ENCODE measurements at places on chromosomes 2 and 18. TPM values are rescaled to one million over a fixed set of nuclear protein-coding genes. Genes with fewer than 3 reads are reported as not detected.

The TM4SF20 gene
- not detected for total RNA-seq

The TTR gene
- total RNA-seq, result not detected

The RAB27B gene
- 0.62 TPM for total RNA-seq

The TRIM54 gene
- total RNA-seq, result 0.31 TPM

The IL36RN gene
- total RNA-seq, result not detected

The SIX3 gene
- total RNA-seq, result not detected

The EN1 gene
- not detected for total RNA-seq

The GPR55 gene
- 0.18 TPM for total RNA-seq

GRCh38 chr2:1865716-1866234 is 121.5 kb upstream of the PXDN start:
- DNase-seq, result no peak

- no peak for DNase-seq
Measured at GRCh38 chr2:145303536-145303935, 783.6 kb upstream of the ZEB2 start.

- no peak for DNase-seq
Measured at GRCh38 chr18:76668546-76668945, 153.8 kb upstream of the ZNF236 start.

GRCh38 chr2:68391099-68391498 is 26.0 kb downstream of the PLEK start:
- no peak for DNase-seq

- DNase-seq, result no peak
Measured at GRCh38 chr18:35750929-35751328, 169.4 kb downstream of the GALNT1 start.

GRCh38 chr2:141654311-141654710 is 476.5 kb downstream of the LRP1B start:
- no peak for DNase-seq

DNA sequence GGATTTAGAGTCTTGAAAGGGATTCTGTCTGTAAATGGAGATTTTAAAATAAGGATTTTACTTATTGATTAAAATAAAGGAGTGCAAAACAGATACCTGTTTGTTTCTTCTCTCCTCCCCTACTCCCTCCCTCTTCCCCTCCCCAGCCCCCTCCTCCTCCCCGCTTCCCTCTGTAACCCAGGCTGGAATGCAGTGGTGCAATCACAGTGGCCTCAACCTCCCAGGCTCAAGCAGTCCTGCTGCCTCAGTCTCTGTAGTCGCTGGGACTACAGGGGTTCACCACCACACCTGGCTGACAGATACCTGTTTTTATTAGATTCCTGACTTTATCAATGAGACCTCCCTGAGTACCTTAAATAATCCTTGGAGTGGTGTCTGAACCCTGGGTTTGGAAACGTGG is 57.1 kb downstream of the OXER1 start:
- no peak for DNase-seq

- DNase-seq, result no peak
Measured at GRCh38 chr18:39208190-39208589, 1642.6 kb upstream of the CELF4 start.

DNA sequence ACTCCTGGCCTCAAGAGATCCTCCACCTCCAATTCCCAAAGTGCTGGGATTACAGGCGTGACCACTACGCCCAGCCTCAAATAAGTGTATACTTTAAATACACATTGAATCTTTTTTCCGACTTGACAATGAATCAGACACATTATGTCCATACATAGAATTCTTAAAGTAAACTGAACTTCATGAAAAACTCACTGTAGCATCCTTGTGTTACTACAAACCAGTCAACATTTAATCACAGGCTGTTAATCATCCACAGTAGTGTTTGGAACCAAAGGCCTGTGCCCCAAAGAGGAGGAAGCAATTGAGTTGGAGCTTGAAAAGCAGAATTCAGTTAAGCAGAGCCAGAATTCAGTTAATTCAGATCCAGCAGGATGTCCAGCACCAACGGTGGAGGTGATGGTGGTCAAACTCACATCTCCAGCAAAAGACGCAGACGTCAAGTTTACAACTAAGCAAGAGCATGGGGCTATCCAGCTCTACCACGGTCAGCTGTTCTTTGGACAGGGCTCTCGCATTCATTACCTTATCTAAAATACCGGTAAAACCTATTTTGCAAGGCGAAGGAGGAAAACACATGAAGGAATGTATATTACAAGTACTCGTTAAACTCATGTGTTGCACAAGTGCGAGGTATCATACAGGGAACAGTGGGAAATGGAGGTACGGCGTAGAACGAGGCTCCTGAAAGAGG is 1.2 kb downstream of the SLC39A6 start:
- DNase-seq, result no peak

GRCh38 chr2:119223521-119224390 is at the start of gene STEAP3:
Gene STEAP3, plus strand, starts transcription at chr2:119223834. Its CDS starts 7,179 bp downstream, at chr2:119231013.
- DNase-seq, result peak; percentile 75

DNA sequence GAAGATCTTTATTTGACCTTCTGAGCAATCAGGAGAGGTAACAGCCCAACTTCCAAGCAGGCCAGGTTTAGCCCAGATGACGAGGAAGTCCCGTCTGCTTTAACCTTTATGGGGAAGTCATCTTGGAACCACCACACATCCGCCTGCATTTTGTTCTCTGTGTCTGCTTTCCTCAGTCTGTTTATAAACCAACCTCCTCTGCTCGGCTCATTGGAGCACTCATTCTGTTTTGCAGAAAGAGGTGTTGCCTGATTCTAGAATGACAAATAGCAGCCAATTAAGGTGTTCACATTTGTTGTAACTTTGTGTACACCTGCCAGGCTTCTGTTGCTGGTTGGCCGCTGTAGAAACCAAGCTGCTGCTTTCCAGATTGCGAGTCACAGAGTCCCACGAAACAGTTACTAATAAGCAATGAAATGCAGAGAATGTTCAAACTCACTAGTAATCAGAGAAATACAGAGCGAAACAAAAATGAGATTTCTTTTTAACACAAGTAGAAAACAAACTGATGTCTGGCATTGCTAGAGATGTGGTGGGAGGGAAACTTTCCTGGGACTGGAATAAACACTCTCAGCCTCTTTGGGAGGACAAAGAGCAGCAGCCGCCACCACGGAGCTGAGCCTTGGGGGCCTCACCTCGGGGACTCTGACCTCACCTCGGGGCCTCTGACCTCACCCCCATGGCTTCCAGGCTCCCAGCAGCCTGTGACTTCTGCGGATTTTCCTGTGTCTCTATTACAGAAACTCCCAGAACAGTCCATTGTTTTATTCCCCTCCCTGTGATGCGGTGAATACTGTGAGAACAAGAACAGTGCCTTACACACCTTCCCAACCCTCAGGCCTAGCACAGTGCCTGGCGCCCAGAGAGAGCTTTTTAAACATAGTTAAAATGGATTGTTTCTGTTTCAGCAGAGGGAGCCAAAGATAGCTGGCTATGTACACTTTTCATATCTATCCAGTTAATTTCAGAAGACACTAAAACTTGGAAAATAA is 64.0 kb downstream of the MBP start:
- DNase-seq, result no peak

DNA sequence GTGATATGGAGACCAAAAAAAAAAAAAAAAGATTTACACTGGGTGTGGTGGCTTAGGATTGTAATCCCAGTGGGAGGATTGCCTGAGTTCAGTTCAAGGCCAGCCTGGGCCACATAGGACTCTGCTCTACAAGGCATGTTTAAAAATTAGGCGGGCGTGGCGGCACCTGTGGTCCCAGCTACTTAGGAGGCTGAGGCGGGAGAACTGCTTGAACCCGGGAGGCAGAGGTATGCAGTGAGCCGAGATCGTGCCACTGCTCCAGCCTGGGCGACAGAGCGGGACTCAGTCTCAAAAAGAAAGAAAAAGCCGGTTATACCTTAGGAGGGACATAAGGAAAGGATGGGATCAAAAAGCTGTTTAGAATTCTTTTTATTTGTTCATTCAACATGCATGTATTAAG is 707 bp upstream of the SPDYA start:
- DNase-seq, result no peak

GRCh38 chr2:149427387-149427786 is 97.0 kb downstream of the LYPD6 start:
- DNase-seq, result no peak

DNA sequence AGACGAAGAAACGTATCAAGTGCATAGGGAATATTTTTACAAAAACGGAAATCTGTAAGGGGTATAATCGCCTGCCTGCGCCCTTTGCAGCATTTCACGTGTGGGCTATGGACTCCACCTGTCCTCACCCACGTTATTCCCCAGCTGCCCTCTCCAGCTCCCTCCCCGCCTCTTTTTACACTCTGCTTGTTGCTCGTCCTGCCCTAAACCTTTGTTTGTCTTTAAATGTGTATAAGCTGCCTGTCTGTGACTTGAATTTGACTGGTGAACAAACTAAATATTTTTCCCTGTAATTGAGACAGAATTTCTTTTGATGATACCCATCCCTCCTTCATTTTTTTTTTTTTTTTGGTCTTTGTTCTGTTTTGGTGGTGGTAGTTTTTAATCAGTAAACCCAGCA is 169.4 kb upstream of the SIX3 start:
- no peak for DNase-seq

DNA sequence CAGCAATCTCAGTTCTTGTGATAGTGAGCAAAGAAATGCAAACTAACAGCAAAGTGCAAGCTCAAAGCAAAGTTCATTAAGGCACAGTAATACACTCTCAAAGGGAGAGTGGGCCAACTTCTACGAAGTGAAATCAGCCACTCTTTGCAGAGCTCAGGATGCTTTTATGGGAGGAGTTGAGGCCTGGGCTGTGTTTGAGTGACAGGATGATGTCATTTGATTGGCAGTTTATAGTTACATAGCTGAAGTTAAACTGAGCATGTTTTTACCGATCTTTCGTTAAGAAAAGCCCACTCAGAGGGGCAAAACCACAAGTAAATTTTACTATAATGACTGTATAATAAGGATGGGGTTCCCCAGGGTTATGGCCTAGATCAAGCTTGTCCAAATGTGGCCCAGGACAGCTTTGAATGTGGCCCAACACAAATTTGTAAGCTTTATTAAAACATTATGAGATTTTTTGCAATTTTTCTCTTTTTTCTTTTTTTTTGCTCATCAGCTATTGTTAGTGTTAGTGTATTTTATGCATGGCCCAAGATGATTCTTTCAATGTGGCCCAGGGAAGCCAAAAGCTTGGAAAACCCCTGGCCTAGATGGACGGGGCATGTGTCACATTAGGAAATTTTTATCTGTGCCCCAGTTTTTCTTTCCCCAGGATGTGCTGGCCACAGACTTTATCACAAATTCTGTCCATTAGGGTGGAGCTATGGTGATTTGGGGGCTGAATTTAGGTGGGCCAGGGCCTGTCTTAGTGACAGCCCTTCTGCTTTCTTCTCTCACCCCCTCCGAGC is 8.3 kb upstream of the DNAH7 start:
- no peak for DNase-seq

DNA sequence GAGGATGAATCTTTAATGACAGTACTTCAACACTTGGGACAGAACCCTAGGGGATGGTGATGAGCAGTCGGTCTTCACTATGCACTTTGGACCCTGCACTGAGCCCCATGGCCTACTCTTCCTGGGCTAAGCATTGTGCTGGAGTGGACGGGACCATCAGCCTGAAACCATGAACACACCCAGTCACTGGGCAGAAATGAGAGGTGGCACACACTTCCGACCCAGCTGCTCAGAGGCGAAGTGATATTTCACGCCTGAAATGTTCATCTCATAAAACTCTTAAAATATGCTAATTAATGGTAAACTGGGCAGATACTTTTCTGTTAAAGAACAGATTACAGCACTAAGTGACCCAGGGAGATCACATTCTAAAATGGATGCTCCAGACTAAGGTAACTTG is 150.3 kb upstream of the NDUFV2 start:
- DNase-seq, result no peak

DNA sequence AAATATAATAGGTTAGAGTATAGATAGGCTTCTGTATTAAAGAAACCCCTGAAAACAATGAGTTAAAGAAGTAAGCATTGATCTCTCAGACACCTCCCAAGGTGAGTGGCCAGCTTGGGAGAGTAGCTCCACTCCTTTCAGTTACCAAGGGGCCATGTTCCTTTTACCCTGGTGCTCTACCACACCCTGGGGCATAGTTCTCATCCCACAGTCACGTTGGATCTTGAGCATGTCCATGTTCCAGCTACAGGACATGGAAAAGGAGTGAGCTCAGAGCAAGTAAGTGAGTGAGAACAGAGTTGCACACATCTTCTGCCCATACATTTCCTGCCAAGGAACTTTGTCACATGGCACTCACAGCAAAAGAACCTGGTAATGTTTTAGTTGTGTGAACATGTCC is 325.9 kb upstream of the SLC39A10 start:
- no peak for DNase-seq

- DNase-seq, result no peak
Measured at GRCh38 chr2:71827973-71828372, 319.7 kb downstream of the CYP26B1 start.

- DNase-seq, result no peak
Measured at GRCh38 chr2:23008951-23009350, 376.0 kb upstream of the KLHL29 start.

DNA sequence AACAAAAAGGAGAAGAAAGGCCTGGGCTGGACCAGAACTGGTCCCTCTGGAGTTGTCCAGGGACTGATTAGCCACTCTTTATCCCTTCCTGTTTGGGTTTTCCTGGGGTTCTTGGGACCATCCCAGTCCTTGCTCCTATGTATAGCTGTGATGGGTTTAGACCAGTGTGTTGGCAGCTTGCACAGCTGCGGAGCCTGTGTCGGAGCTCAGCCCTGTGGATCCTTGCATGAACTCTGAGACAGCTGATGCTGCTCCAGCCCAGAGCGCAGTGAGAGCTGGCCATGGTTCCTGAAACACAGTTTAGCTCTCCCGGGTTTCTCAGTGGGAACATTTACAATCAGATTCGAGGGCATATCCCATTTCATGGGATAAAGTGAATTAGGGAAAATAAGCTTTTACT is 16.9 kb downstream of the IMPA2 start:
- no peak for DNase-seq

DNA sequence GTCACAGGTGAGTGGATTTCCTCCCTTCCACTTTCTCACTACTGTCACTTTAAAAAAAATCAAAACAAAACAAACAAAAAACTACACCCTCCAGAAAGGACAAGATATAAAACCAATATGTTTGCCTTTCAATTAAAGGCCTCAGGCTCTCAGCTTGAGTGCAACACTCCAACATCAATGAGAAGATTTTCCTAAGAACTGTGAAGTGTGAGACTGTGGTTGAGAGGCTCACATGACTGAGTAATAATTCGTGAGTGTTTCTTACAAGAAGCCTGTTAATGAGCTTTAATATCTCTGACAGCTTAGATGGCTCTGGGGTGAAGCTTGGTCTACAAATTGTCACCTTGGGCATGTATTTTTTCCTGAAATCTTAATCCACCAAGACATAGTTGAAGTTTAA is 216.1 kb downstream of the ETAA1 start:
- DNase-seq, result no peak

DNA sequence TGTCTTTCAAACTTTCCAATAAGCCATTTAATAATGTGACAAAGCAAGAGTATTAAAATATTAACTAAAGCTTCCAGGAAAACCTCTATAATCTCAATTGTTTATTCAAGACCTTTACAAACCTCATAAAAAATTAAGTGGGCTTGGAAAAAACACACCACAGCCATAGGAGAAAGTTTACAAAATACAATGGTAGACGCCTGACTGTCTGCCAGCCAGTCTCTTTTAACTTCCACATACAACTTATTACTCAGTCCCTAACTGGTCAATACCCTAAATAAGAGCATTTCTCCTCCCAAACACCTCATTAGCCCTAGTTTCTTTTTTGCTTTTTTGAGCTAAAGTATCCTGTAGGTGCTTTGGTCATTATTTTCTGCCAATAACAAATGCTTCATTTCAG is 247.4 kb upstream of the CYP26B1 start:
- DNase-seq, result no peak

Data from sciatic nerve (tissue), 2 donors.